NCI-H1694 (cell line): ENCODE measurements at places on chromosomes 5 and 9.

DNA sequence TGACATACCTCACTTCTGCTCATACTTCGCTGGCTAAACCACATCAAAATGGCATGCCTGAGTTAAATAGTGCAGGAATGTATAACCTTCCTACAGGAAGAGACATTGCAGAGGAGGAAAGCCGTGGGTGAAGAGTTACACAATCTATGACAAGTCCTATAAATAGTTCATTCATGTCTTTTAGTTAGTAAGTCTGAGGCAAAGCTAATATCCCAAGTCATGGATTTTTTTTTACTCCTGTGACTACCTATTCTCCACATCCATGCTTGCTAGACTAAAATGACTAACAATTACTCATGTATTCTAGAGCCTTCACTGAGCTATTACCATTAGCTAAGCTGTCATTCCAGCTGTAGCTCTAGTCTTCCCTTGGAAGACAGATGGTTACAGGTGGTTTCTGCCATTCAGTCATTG lies 391.3 kb downstream of the NR2F1-AS1 start:
- DNase-seq: no peak

- no peak for DNase-seq
Observed at GRCh38 chr5:52502460-52502999, 285.2 kb upstream of the ITGA1 start.

DNA sequence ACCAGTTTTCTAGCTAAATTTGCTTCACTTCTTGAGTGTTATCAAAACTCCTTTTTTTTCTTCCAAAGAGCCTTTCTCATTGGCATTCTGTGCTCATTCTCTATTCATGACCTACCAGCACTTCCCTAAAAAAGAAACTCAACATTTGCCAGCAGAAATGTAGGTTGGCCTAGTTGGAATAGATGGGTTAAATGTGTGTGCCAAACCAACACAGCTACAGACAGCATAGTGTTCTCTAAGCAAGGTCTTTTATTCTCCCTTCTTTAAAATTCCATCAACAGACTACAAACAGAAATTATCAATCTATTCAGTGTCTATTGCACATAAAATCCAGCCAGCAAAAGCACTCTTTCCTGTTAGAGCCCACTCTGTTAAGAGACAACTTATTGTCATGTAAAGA lies 255.8 kb upstream of the PUM3 start:
- DNase-seq: no peak

GRCh38 chr5:81739291-81739690 lies 11.6 kb downstream of the SSBP2 start:
- DNase-seq: no peak

- DNase-seq: no peak
Observed at GRCh38 chr9:94553029-94553938, 1.6 kb upstream of the PCAT7 start.
